NCI-H1092 treated with DMSO at 0.1 percent for 48 hours (cell line): ENCODE measurements at places on chromosomes 6 and 20.

DNA sequence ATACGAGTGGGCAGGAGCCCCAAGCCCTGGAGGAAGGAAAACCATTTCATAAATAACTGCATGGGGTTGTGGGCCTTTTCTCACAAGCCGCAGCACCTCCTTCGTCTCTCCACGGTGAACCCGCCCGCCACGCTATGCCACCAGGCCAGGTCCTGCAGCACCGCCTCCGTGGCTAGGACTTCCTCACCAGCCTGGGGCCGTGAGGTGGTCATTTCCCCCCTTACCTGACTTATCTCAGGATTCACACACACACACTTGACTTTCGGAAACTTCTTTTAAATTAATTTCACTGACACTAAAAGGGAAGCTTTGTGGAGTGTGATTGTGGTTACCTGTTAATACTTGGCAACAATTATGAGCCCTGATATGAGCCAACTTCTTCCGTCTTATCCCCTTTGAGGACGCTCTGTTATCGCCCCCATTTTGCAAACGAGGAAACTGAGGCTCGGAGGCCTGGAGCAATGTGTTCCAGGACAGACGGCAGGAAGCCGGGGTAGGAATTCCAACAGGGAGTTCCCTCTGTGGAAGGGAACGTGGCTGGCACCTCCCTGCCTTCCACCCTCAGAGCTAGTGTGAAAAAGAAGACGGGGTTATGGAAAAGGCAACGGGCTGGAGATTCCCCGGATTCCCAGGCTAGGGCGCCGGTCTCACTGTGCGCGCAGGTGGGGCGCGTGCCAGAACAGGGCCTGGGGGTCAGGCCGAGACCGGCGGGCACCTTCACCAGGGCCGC lies 817 bp upstream of the SLCO4A1 start:
- DNase-seq, result no peak

GRCh38 chr20:35318502-35319157 lies 26.4 kb upstream of the FAM83C start:
- DNase-seq, result no peak

GRCh38 chr6:126539022-126539421 lies 199.1 kb downstream of the CENPW start:
- DNase-seq, result no peak

DNA sequence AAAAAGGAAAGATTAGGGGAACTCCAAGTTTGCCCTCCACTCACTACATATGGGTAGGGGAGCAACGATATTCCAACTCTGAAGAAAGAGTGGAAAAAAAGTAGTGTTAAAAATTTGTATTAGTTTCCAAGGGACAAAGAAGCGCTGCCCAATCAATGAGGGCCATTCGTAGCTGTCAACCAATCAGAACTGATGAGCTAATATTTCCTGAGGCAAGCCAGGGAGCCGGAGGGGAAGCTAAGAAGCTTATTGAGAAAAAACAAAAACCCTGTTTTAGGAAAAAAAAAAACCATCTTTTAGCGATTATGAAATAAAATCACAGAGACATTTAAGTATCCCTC lies 59.5 kb downstream of the TRIM38 start:
- DNase-seq, result peak; percentile 70

DNA sequence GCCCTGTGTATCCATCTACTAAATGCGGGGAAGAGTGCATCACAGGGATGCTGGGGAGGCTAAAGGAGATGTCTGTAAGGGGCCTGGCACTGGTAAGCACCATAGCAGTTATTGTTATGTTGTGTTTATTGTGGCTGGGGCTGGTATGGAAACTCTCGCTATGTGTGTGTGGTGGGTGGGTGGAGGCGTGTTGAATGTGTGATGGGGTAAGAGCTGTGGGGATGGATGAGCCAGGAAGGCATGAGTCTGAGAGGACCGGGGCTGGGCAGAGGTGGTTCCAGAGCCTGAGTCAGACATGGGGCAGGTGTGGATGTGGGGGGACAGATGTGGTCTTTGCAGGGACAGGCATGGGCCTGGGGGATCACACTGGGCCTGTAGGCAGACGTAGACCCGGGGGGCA lies 88.1 kb downstream of the GRM4 start:
- DNase-seq, result no peak

DNA sequence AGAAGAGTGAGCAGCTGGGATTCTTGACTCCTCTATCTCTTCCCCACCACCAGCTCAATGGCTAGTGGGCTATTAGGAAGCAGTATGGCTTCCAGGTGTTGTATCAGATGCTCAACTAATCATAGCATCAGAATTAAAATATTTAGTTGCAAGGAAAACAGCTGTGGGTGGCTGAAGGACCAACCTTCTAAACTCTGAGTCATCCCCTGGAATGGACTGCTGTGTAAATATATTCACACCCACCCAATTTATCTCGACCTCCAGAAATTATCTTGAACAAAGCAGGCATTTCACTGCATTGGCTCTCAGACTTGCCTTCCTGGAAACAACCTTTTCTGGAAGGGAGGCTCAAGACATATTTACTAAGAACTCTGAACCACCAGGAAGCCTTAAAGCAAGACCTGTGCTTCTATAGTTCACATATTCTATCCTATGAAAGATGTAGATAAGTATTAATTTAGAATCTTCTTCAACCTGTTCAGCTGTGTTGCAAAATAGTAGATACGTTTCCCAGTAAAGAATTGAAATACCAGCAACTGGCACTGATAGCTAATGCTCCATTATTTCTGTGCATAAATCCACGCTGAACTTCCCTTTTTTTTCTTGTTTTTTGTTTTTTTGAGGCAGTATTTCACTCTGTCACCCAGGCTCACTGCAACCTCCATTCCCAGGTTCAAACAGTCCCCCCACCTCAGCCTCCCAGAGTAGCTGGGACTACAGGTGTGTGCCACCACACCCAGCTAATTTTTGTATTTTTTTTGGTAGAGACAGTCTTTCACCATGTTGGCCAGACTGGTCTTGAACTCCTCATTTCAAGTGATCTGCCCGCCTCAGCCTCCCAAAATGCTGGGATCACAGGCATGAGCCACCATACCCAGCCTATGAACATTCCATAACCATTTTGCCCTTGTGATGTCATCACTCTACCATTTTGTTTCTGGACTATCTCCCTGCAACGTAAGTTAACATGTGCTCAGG lies 56.9 kb upstream of the CD2AP start:
- DNase-seq, result no peak

GRCh38 chr6:128337619-128338018 lies 182.8 kb downstream of the PTPRK start:
- DNase-seq, result no peak

DNA sequence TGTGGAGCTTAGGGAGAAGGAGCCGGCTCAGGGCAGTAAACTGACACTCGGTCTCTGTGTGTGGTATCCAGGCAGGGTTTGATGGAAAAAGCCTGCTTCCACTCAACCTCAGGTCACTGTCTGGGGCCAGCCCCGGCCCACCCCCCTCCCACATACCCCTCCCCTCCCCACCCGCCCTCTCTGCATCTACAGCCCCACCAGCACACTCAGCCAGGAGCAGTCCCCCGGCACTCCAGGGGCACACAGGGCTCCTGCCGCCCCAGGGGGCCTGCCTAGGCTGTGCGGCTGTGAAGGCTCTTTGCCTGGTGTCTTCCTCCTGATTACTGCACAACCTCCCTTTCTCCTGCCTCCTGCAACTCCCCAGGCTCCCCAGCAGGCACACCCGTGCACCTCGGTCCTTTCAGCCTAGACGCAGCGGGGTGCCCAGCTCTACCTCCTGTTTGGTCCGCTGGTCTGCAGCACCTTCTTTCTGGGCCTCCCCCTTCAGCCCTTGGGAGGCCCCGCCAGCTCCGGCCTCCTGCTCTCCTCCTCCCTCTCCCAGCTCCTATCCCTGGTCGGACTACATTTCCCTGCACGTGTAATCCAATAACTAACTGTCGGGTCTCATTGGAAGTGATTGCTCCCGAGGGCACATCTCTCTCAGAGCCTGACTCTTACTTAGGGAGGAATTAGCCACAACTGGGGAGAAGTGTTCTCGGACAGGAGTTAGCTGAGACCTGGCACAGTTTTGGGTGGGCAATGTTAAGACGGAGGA lies 1.3 kb upstream of the FOXF2 start:
- DNase-seq, result no peak
